Kidney epithelial cell (primary cell): ENCODE measurements at places on chromosomes 7 and 10.
A peak's percentile ranks its signal among the peaks of the same experiment; 100 is the strongest.

DNA sequence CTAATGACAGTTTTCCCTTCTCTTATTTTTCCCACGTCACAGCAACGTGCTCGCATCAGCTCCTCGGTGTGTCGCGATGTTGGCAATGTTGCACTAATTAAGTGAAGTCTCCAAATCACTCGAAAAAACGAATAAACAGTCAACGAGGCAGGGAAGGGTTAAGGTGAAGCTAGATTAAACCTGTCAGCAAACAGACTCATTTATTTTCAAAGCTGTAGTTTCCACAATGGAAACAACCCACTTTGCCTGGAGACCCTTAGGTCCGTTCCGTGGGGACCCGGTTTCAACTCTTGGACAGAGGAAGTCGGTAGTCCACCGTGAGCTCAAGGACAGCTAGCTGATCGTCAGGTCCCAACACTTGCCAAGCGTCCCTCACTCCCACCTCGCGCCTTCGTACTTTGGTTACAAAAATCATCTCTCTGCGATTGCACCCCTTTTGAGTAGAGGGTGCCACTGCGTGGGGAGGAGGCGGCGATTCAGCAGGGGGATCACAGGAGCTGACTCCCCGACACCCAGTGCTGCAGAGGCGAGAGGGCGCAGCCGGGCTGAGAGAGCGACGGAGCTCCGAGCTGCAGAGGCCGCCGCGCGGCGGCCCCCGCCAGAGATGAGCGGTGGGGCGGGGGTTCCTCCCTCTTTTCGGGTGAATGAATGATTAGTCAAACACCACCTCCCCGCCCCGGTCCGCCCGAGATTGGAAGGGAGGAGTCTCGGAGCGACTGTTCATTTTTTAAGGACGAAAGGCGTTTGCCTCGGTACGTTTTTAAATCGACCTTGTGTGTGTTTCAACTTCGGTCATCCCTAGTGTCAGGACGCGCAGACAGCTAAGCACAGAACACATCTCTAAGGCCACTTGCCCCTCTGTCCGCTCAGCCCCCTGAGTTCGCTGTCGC, 1.3 kb upstream of the BMPER start:
- no peak for DNase-seq

GRCh38 chr10:108989976-108990375, 933.3 kb downstream of the XPNPEP1 start:
- no peak for DNase-seq

DNA sequence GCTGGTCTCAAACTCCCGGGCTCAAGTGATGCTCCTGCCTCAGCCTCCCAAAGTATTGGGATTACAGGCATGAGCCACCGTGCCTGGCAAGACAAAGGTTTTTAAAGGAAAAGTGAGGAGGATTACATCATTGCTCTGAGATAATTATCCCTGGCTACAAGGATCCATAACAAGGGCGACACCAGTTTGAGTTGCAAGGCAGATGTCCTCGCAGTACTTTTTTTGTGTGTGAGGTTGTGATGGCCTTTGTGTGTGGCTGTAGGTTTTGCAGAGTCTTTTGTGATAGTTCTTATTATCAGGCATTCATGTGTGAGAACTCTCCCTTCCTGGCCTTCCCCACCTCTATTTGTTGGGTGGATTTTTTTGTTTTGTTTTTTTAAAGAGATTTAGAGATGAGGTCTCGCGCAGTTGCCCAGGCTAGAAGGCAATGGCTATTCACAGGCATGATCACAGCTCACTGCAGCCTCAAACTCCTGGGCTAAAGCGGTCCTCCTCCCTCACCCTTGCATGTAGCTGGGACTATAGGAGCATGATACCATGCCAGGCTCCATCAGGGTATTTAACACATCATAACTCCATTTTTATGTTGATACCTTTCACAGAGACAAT, 10.0 kb downstream of the BTBD16 start:
- DNase-seq: no peak

- DNase-seq: no peak
Observed at GRCh38 chr7:21851559-21851967, 94.1 kb downstream of the CDCA7L start.

GRCh38 chr7:156379324-156380070, 261.1 kb upstream of the RNF32 start:
- DNase-seq: no peak

GRCh38 chr7:875051-875450, 1.3 kb upstream of the GET4 start:
- no peak for DNase-seq

GRCh38 chr7:123208793-123209192, 9.0 kb upstream of the SLC13A1 start:
- DNase-seq: no peak

- no peak for DNase-seq
Observed at GRCh38 chr7:14745076-14745475, 157.5 kb downstream of the DGKB start.

GRCh38 chr7:127751490-127752448, 99.8 kb downstream of the SND1 start:
- peak; percentile 37 for DNase-seq

DNA sequence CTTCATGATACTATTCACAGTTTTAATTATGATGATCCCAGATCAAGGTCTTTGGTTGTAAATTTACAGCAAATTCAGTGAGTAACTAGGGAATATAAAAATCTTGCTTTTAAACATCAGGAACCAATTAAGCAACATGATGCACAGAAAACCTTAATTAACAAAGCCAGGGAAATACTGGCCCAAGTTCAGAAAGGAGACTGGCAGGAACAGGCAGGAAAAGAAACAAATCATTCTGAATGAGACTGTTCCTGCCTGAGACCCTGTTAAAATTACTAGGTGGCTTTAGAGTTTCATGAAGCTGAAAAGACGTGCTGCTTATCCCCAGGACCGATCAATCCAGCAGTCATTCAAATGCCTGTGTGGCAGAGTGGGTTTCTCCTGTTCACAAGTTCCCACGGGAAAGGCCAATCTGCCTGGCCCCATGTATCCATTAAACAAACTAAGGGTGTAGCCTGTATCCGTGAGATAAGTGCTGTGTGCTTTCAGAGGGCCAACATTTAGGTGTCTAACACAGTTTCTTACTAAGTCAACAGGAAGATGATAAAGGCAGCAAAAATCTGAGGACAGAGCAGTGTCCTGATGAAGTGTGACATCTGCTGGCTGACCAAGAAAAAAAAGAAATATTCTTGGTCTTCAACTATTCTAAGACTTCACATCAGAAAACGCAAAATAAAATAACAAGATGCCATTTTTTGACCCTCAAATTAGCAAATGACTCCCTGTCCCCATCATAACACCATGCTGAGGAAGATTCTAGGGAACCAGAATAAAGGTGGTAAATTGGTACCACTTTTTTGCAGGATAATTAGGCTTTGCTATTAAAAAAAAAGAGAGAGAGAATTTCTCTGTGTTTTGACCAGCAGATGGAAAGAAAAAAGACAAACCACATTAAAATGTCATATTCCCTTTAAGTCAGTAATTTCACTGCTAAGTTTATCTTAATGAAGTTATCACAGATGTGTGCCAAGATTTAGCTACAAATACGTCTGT, 34.2 kb downstream of the PUS7 start:
- peak; percentile 55 for DNase-seq

DNA sequence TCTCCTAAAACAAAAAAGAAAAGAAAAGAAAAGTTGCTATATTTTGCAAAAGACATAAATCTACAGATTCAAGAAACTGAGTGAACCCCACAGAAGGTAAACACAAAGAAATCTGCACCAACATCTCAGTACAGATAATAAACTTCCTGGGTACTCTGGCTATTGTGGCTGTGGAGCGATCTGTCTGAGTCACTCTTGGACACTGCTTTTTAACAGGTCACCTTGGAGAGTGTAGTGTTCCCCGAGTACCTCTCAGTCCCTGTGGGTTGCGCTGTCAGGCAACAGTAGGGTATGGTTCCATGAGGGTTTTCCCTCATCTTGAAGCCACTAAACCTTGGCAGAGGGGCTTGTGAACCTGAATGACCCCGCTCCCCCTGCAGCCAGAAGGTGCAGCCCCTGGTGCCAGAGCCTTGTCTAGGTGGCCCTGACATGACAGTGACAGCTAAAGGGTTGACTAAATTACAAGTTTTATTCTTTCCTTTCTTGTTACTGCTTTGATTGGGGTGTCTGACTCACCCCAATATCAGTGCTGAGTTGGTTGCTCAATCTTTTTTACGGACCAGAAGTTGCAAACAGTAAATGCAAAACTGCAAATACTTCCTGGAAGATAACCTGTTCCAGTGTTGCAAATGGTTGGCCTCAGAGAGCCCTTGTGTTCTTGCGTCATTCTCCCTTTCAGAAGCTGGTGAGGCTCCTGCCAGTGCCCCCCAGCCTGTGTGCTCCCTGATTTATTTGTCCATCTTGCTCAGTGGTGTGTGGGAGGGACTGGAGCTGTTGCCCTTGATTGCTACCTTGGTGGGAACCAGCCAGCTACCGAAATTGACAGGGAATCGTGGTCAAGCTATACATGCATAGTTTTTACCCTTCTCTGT, 30.6 kb downstream of the POR start:
- DNase-seq: no peak

DNA sequence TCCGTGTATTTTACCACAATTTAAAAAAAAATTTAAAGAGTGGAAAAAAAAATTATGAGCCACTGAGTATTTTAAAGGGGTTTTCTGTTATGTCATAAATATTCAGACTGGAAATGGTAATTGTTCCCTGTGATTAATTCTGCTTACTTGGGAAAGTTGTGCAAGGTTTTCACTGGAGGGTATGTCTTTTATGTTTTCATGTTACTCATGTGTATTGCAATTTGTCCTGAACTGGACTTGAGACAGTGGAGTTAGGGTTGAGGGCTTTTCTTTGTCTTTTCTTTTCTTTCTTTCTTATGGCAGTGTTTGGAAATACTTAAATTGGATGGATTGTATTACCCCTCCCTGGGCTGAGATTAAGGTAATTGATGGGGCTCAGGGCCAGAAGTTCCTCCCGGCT, 257.7 kb downstream of the BAMBI start:
- DNase-seq: no peak

GRCh38 chr10:93615576-93616235, 3.4 kb downstream of the PDE6C start:
- no peak for DNase-seq

DNA sequence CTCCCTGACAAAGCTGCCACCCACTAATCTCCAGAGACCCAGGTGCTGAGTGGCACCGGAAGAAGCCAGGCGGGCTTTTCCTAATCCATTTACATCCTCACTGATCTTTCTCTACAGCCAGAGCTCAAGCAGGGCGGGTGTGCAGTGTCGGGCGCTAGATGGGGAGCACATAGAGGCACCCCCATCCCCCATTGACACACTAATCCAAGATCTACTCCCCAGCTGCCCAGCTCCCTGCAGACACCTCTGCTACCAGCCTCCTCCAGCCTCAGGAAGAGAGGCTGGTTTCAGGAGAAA, 22.2 kb downstream of the FRMPD2 start:
- DNase-seq: no peak

- DNase-seq: no peak
Observed at GRCh38 chr10:98088186-98088971, 46.1 kb upstream of the R3HCC1L start.

DNA sequence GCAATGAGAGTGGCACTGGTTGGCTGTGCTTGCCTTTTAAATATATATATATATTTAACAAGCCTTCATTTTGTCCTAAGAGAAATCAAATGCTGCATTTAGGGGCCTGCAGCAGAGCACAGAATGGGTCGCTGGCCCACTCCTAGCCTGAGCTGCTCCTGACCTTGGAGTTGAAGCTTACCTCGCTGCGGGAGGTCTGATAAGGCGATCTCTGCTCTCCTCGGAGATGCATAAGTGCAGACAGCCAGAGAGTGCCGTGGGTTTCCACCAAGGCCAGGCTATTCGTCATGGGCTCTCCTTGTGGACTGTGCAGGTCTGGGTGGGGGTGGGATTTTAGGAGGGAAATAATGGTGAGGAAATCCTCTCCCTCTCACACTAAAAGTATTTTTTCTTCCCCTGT, 99.5 kb upstream of the IKZF1 start:
- no peak for DNase-seq

DNA sequence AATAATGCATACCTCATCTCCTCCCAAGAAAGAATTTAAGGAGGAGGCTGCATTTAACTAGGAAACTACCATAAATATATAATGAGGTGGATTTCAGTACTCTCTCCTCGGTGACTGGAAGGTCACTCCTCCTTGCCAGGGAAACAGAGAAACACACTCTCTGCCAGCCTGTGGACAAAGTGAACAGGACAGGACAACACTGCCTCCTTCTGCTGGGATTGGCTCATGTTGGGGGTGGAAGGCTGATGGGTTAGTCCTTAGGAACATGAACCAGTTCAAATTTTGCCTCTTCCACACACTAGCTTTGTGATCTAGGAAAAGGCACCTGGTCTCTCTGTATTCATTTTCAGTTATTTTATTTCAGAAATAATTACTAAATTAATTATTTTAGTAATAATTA, 50.6 kb upstream of the STEAP4 start:
- no peak for DNase-seq

GRCh38 chr10:32446536-32447406, 831 bp downstream of the CCDC7 start:
- DNase-seq: no peak

GRCh38 chr10:120770496-120770895, 80.7 kb upstream of the WDR11 start:
- no peak for DNase-seq

DNA sequence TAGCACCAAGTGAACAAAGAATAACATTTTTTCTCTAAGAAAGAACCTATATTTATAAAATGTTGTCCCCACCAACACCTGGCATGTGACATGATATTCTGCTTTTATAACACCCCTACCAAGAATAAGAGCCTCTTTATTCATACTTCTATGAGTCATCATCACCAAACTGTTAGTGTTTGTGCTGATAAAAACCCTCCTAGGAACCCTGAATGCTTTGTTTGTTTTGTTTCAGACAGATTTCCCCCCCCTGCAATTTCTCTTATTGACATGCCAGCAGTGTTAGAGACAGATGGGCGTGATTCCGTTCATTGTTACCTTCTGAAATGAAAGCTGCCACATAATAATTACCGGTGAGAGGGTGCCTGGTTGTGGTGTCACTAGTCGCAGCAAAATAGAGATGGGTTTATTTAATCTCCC, 651.1 kb downstream of the SORCS1 start:
- DNase-seq: no peak

DNA sequence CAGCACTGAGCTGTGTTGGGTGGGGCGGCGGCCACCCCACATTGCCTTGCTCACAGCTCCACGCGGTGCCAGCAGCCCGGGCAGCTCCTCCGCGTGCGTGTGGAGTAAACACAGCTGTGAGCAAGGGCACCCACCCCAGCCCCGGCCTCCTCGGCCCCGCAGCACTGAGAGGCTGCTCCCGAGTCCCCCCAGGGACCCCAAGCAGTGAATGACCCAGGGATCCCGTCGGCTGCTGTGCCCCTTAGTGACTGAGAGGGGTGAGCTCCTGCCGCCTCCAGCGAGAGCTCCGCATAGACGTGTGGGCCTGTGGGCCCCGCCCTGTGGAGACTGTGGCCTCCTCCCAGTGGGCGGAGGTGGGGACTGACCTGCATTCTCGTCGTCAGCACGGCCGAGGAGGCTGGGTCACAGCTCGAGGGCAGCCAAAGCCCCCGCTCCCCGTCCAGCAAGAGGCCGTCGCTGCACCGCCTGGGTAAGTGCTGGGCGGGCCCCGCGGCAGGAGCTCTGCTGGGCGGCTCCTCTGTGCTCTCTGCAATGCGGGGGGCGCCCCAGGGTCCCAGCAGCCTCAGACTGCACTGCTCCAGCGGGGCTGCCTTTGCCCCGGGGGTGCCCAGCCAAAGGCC, 29.9 kb upstream of the UTF1 start:
- DNase-seq: no peak
